ENCODE measurements at places on chromosomes 3 and 15.

DNA sequence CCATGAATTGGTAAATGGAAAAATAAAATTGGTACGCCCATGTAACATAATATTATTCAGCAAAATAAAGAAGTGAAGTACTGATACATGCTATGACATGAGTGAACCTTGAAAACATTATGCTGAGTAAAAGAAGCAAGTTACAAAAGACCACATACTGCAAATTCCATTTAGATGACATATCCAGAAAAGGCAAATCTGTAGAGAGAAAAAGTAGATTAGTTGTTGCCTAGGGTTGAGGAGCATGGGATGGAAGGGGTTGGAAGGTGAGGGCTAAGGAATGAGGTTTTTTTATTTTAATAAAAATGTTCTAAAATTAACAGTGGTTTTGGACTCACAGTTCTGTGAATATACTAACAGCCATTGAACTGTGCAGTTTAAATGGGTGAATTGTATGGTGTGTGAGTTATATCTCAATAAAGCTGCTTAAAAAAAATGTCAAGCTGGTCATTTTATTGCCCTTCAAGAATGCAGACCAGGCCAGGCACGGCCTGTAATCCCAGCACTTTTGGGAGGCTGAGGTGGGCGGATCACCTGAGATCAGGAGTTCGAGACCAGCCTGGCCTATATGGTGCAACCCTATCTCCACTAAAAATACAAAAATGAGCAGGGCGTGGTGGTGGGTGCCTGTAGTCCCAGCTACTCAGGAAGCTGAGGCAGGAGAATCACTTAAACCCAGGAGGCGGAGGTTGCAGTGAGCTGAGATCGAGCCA lies 8.1 kb upstream of the DLG1 start:
- no peak for DNase-seq

DNA sequence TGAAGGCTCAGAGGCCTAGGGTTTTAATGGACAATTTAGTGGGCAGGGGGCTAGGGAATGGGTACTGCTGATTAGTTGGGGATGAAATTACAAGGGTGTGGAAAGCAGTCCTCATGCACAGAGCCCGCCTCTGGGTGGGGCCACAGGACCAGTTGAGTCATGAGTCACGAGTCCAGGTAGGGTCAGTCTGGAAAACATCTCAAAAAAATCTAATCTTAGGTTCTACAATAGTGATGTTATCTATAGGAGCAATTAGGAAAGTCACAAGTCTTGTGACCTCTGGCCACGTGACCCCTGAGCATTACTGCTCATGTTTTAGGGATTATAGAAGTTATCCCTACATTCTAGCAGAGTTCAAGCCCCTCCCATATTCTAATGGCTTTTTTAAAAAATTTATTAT lies 18.6 kb upstream of the IREB2 start:
- no peak for DNase-seq

DNA sequence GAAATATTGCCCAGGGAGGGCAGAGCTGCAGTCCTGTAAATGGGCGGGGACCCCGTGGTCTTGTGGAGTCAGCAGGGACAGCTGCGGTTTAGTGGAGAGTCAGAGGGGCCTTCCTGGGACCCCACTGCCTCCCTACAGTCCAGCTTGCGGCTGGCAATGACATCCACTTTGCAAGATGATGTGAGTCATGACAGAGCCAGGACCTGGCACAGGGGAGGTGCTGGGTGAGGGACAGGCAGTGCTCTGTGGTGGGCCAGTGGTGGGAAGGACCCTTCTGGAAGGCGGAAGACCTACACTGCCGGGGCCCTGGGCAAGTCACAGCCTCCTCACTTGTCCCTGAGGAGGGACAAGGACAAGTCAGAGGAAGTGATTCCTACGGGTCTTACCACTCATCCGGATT lies 17.8 kb downstream of the APBA2 start:
- no peak for DNase-seq

DNA sequence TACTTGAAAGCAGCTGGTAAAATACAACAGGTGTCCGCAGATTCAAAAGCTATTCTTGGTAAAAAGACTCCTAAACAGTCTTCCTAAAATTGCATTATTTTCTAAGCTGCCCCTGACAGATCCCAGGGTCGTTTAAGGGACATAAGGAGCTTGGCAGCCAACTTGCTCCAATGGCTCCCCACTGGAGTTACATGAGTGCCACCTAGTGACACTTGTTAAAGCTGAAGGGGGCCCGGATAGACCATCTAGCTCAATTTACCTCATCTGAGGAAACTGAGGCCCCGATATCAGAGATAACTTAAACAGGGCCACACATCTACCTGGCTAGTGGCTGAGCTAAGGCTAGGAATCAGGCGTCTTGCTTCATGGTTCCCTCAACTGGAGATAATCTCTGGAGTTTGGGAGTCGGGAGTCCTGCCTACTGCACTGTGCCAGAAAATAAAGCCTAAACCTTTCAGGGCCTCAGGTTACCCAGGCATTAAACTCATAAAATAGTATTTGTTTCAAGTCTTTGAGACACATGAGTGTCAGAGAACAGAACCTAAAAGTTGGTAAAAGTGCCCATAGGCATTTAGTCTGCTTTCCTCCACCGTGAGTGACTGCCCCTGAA lies 6.5 kb upstream of the TBC1D23 start:
- peak; percentile 23 for DNase-seq

DNA sequence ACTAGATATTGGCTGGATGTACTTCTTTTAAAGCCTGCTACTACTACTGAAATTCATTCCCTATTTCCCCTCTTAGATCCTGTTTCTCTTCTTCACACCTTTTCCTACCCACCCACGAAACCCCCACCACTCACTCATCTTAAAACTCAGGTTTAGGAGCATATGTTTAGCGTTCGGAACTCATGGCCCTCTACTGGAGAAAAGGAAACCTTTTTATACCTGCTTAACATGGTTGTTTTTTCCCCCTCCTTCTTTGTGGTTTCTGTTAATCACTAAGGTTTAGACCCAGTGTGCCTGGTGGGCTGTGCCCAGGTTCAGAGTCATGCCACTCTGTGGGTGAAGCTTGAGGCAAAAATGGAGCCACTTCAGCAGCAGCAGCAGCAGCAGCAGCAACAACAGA lies 2.6 kb downstream of the ARID3B start:
- DNase-seq = no peak

DNA sequence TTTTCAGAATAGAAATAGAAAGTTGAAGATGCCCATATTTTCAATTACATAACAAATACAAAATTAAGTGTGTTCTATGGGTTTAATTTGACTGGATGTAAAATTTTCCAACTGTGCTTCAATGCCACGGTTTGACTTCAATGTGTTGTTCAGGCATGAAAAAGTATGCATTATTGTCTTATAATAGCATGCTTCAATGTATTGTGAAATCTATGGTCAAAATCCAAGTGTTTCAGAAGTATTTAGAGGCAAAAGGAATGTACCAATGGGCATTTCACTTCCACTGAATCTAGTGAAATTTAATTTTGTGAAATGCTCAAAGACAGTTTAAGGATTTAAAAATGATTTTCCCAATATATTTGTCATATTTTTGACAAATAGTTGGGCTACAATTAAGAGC lies 16.0 kb downstream of the NEK10 start:
- no peak for DNase-seq

GRCh38 chr15:52925130-52925529 lies 135.0 kb upstream of the ONECUT1 start:
- DNase-seq = no peak

GRCh38 chr15:66862940-66863335 lies 160.9 kb downstream of the SMAD6 start:
- peak; percentile 42 for DNase-seq
